Activated CD4-positive, CD25-positive, alpha-beta regulatory T cell (primary cell): ENCODE measurements at places on chromosomes 1 and 21.

- DNase-seq, result no peak
Measured at GRCh38 chr1:216723274-216723780, at the start of gene ESRRG. Gene ESRRG (minus strand): TSS chr1:216723429. CDS start chr1:216723299, 130 bp downstream.

DNA sequence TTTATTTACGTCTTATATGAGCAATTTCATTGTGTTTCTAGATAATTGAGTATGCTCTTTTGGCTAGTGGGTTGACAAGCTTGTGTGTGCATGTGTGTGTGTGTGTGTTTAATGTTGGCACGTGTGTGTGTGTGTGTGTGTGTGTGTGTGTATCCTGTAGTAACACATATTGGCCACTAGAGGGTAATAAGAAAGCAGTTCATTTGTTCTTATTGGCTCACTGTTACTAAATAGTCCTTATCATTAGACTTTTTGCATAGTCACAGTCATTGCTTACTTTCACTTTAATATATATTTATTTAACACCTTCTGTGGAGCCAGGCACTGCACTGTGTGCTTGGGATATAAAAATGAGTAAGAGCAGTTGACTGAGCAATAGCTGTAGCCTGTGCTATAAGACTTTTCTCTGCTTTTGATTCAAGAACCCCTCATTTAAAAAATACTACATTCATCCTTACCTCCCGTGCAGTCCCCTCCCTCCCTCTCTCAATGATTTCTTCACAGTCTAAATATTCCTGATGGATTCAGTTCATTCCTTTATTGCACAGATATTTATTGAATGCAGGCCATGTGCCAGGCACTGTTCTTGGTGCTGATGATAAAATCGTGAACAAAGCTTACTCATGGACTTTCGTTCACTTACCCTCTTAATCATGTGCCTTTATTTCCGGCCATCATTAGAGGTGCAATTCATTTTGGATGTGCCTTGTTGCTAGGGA, 96.7 kb downstream of the DYRK1A start:
- DNase-seq, result no peak

GRCh38 chr1:113390871-113391648, 745 bp downstream of the MAGI3 start:
- DNase-seq, result no peak

GRCh38 chr1:115793162-115793561, 24.6 kb upstream of the CASQ2 start:
- DNase-seq, result no peak

GRCh38 chr1:41774471-41774990, 144.2 kb downstream of the HIVEP3 start:
- no peak for DNase-seq

- DNase-seq, result no peak
Measured at GRCh38 chr1:187460093-187460492, 631.3 kb downstream of the PLA2G4A start.

GRCh38 chr1:8394456-8395321, 76.8 kb downstream of the SLC45A1 start:
- no peak for DNase-seq

- no peak for DNase-seq
Measured at GRCh38 chr1:33381977-33382376, 48.9 kb downstream of the PHC2 start.

DNA sequence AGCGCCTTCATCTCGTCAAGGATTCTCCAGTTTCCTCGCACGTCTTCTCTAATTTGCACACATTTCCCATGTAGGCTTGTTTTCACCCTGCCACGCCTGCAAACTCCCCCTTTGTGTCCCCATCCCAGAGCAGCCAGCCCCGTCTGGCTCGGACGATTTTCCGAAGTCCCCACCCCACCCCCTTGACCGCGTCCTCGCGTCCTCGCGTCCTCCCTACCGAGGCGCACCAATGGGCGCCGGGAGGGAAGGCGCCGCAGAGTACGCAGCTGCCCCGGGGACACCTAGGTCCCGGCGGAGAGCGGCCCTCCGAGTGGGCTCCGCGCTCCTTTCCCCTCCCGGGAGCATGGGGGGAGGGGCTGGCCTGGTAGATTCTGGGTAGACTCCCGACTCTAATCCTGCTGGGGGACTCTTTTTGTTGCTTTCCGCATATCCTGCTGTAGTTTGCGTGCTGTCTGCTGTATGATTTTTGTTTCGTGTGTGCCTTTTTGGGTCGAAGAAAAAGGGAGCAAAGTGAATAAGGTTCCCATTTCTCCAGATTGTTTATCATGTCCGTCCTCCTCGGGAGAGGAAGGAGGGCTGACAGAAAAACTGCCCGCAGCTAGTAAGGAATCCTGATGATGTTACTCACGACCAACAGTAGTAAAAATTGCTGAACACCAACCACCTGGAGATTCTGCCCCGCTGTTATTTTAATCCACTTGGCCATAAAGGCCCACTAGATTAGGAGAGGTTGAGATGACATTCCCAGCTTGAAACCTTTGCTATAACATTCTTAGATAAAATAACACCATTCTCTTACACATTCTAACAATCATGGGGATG, 1.5 kb downstream of the CACHD1 start:
- no peak for DNase-seq

DNA sequence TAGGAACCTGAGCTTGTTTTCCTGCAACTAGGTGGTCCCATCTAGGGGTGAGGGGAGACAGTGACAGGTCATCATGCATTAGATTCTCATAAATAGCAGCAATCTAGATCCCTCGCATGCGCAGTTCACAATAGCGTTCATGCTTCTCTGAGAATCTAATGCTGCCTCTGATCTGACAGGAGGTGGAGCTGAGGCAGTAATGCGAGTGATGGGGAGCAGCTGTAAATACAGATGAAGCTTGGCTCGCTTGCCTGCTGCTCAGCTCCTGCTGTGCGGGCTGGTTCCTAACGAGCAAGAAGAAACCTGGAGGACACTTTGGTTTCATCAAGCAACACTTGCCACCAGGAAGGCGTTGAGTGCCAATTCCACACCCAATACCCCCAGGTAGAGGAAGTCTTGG, 95.1 kb upstream of the OLIG2 start:
- DNase-seq, result no peak

DNA sequence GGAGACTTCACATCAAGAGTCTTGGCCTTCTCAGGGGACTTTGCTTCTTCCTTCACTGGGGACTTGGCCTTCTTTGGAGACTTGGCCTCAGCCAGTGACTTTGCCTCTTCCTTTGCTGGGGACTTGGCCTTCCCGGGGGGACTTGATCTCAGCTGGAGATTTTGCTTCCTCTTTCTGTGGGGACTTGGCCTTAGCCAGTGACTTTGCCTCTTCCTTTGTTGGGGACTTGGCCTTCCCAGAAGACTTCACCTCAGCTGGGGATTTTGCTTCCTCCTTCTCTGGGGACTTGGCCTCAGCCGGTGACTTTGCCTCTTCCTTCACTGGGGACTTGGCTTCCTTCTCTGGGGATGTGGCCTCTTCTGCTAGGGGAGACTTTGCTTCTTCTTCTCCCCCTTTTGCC, 13.5 kb upstream of the CD2 start:
- DNase-seq, result no peak

- DNase-seq, result no peak
Measured at GRCh38 chr1:7014640-7014930, 229.3 kb downstream of the CAMTA1 start.

GRCh38 chr1:59364037-59364436, 67.1 kb downstream of the FGGY start:
- DNase-seq, result no peak

- no peak for DNase-seq
Measured at GRCh38 chr1:1543706-1544099, 3.3 kb upstream of the TMEM240 start.

- DNase-seq, result no peak
Measured at GRCh38 chr1:3249631-3250501, 180.9 kb downstream of the PRDM16 start.

DNA sequence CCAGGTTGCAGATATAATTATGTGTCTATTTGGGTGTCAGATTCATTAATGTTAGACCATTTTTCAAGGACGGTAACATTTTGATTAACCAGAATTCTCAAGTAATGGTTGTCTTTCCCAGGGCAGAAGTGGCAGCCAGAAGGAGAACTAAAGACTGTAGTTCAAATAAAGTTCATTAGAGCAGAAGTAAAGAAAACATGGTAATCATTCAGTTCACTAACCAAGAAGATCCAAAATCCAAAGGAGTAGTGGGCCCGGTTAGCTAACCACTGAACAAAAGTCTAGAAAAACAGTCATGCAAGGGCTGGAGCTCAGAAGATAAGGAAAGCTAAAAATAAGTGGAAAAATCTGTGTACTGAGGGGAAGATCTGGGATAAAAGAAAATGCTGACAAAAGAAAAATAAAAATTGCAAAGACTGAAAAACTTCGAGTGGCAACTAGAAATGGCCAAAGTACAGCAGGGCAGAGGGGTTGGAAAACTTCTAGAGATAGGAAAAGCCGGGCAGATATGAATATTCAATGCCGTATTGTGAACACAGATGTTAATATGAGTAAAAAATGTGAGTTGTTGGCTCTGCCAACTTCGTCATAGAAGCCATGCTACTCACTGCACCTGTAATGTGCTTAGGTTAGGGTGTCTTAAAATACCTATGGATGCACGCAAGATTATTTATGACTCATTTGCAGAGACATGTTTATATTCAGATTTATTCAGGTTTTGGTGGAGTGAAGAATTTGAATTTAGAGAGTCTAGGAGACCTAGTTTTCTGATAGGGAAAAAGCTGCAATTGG, 925.9 kb downstream of the LTN1 start:
- no peak for DNase-seq

DNA sequence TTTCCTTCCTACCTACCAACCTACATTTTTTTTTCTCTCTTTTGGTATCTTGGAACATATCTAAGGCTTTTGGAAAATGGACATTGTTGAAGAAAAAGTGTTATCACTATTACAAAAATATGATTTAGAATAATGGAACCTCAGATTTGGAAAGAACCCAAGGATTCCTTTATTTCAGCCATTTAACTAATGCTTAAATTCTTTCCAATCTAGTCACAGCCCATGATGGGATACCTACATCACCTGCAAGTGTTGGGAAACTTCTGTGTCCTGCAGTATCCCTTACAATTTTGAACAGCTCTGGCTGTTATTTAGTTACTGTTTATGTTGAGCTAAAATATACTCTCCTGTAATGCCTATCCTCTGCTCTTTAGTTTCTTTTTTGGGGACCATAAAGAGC, 22.3 kb upstream of the APOBEC4 start:
- DNase-seq, result no peak

DNA sequence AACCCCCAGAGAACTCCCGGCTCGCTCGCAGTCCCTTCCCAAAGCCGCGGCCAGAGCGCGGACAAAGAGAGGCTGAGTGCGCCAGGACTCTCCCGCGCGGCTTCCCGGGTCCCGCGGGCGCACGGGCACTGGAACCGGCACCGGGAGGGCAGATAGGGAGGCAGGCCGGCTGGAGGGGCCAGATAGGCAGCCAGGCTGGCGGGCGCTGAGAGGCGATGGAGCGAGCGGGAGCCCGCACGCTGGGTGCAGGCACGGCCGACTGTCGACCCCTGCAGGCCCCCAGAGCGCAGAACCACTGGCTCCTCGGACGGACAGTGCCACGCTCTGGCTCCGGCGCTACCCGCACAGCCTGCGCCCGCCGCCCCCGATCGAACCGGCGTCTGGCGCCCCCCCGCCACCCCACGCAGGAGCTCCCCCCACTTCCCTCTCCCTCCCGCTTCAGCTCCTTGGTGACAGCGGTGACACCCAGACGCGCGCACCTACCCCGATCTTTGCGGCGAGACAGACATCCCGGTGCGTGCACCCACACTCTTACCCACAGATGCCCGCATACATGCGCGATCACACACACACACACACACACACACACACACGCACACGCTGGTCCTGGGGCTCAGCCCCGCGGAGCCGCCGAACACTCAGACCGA, 534 bp downstream of the SLC6A9 start:
- peak; percentile 31 for DNase-seq

DNA sequence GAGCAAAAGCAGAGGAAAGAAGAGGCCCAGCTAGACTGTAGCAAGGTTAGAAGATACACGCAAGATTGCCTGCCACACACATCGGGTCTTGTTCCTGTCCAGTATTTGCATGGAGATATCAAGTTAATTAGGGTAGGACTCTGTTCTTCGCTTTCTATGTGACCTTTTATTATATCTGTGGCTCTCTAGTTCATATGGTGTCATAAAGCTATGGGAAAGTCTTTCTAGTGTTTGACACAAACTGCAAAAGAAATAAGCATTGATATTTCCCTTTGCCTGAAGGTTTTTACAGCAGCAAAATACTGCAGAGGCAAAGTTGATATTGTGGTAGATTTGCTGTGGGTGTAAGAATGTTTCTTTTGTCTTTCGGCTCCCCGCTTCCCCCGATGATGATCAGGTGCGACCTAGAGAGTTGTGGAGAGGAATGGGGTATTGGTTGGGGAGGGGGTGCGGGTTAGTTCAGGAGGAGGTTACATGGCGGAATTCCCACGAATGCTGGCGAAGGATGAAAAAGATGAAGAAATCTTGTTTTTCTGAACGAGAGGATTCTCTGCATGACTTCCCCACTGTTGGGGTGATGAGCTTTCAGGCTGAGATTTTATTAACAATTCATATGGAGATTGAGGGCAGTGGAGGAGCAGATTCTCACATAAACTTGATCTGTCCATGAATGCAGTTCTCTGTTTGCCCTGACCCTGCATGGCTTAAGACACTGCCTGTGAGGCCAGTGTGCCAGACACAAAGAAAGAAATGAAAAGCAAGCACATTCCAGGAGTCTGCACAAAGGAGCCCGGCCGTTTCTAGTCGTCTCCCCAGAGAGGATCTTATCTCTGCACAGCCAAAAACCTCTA, 550.2 kb downstream of the USP25 start:
- no peak for DNase-seq

DNA sequence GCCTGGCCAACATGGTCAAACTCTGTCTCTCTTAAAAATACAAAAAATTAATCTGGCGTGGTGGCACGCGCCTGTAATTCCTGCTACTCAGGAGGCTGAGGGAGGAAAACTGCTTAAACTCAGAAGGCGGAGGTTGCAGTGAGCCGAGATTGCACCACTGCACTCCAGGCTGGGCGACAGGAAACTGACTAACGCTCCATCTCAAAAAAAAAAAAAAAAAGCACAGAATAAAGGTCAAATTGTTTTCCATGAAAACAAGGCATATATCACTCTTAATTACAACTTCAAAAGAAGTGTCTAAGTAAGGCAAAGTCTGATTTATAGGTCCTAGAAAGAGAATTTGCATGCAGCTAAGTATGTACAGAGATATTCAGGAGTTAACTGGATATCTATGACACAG, 25.6 kb downstream of the EYA3 start:
- no peak for DNase-seq

- no peak for DNase-seq
Measured at GRCh38 chr1:221643404-221644144, 98.3 kb downstream of the DUSP10 start.

DNA sequence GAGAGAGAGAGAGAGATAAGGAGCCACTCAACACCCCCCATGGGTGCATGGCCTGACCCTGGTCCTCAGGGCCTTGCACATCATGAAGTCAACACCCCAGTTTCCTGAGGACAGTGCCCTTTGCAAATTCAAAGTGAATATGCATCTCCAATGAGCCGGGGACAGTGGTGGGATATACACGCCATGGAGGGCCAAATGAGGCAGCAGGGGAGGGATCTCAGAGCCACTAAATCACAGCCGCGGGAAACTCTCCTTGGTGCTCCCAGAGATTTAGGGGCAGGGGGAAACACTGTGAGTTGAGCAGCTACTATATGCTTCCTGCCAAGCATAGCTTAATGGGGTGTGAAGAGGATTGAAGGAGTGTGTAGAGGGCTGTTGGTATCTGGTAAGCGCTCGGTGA, 35.5 kb downstream of the MATN1 start:
- DNase-seq, result no peak

- no peak for DNase-seq
Measured at GRCh38 chr1:173489149-173489600, 12.0 kb downstream of the PRDX6 start.
